ENCODE measurements at places on chromosomes 1 and 21.

GRCh38 chr1:150093805-150094204, 26.2 kb downstream of the VPS45 start:
- DNase-seq = no peak

GRCh38 chr1:115310581-115311473, 27.2 kb downstream of the NGF start:
- DNase-seq = no peak

- no peak for DNase-seq
Observed at GRCh38 chr1:75745276-75745675, 20.8 kb downstream of the ACADM start.

DNA sequence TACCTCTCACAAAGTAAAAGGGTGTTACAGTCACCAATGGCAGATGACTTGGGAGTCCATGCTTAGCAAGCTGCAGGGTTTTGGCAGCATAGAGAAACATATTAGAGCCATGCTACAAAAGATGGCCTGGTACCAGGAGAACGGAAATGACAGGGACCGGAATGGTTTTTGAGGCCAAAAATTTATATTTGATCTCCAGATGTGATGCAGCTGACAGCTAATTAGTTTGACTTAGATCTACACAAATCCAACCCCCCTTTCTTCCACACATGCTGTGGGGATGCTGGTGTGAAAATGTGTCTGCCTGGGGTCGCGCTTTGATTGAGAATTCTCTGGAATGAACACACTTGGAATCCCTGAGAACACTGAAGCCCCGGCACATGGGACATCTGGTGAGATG, 26.5 kb downstream of the SYF2 start:
- DNase-seq = no peak

- peak; percentile 56 for DNase-seq
Observed at GRCh38 chr1:15411593-15412137, 2.0 kb downstream of the EFHD2 start.

- DNase-seq = no peak
Observed at GRCh38 chr1:205662135-205662738, 18.1 kb downstream of the SLC45A3 start.

- DNase-seq = no peak
Observed at GRCh38 chr1:4152266-4152665, 252.2 kb upstream of the C1orf174 start.

DNA sequence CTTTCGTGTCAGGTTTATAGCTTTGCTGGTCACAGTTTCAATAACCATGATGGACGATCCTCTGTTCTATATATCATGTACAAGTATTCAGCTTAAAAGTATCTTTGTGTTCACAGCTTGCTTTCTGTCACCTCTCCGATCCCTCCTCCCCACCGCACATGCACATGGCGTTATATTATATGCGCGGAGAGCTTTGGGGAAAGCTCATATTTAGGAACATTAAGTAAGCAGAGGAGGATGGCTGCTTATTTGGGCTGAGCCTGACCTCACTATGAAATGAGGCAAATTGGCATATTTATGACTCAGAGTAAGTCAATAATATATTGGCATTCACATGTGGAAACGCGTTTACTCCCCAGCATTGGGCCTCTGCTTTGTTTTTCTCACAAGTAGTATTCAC, 360.5 kb downstream of the HLX start:
- no peak for DNase-seq

DNA sequence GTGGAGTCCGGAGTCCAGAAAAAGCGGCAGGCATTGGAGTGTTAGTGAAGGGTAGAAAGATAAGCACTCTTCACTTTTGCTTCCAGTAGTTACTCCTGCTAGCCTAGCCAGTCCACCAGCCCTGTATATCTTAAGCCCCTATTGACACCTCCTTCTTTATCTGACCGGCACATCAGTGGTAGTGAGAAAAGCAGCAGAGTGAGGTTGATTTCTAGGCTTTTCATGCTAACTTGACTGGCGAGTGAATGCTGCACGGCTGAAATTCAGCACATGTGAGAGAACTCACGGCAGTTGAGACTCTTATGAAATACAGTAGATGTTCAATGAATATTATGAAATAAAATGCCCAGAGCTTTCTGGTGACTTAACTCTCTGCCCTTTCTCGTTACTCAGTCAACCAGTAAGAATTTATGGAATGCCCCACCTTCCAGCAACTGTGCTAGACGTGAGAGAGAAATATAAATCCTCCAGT, 128.2 kb downstream of the CACHD1 start:
- no peak for DNase-seq

- DNase-seq = peak; percentile 7
Observed at GRCh38 chr21:34522284-34522683, 10.3 kb upstream of the KCNE1 start.

- DNase-seq = no peak
Observed at GRCh38 chr1:94105957-94106529, 14.9 kb downstream of the ABCA4 start.

DNA sequence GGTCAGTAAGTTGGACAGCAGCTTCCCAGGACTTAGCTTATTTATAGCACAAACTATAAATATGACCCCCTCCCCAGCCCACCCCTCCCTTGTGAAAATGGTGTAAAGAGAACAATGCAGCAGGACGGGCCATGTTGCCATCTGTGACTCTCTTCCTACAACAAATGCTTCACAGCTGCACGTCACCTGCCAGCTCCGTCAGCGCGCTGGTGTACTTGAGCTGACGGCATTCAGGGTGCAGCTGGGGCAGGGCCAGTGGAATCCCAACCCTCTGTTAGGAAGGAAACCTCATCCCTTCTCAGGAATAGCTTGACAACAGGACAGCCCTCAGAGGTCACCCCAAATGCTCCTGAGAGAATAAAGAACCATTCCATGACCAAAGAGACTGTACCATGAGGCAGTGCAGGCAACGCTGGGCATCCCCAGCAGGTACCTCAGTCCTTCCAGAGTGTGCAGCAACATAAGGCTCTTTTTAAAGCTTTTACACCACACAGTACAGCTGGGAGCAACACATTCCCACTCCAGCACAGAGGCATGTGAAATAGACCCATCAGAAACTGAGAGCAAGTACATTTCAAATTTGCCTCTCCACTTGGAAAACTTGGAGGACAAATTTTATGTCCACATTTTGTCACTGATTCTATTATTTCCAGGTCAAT, 85.0 kb downstream of the ATP1A1 start:
- DNase-seq = no peak

GRCh38 chr1:114339379-114339778, 171.6 kb downstream of the TRIM33 start:
- DNase-seq = no peak

GRCh38 chr1:78840453-78841271, 165.9 kb downstream of the ADGRL4 start:
- DNase-seq = no peak

DNA sequence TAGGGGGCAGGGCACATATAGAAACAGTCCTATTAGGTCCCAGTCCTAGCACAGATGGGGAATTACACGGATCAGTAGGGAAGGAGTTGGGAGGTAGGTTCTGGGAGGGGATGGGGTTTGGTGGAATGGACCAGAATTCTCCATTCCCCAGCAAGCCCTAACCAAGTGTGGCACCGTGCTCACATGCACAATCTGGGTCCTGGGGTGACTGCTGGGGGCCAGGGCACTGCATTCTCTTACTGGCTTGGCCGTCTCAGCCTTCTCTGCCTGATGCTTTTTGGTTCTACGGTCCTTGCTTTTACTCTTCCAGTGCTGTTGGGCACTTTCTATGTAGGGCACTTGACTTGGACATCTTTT, 53.9 kb downstream of the NENF start:
- no peak for DNase-seq

DNA sequence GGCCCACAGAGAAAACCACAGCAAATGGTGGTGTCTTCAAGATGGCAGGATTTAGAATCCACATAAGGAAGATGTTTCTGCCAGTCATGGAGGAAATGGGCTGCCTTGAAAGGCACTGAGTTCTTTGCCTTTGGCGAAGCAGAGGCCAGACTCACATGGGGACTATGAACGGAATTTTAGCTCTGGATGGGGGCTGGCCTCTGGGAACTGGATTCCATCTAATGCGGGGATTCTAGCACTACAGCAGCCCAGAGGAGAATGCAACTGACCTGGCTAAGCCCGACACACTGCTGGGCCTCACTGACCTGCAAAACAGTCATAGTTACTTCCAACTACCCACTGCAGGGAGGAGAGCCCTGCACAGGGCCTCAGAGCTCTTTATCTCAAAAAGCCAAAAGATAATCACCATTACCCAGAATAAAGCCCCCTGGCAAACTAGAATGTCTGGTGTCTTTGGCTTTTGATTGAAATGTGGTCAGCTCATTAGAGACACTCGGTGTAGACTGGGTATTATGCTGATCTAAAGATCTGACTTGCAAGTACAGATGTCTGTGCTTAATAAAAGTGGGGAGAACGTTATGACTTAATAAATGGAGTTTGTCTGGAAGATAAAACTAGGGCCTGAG, 11.6 kb downstream of the HCRTR1 start:
- DNase-seq = no peak

DNA sequence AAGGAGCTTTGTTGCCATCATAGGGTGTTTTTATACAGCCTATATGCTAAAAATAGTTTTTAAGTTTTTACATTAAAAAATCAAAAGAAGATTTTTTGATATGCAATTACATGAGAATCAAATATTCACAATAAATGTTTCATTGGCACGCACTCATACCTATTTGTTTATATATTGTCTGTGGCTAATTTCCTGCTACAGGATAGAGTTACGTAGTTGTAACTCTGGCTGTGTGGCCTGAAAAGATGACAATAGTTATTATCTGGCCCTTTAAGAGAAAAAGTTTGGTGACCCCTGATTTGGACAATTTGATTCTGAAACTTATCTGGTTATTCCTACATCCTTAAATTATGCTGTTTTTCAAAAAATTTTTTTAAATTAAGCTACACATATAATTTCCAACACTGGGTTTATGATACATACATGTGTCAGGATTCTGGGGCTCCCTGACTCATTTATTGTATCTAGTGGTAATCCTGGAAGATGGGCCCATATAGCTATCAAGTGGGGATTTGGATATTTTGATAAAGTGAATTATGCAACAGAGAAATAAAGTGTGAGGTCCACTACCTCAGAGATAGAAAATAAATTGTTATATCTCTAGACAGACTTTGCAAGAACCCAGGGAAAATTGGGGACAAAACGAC, 370.2 kb upstream of the LYPLAL1 start:
- DNase-seq = no peak

- no peak for DNase-seq
Observed at GRCh38 chr1:59672851-59673572, 141.7 kb upstream of the HOOK1 start.

- DNase-seq = no peak
Observed at GRCh38 chr1:91846007-91846638, 39.8 kb downstream of the TGFBR3 start.

DNA sequence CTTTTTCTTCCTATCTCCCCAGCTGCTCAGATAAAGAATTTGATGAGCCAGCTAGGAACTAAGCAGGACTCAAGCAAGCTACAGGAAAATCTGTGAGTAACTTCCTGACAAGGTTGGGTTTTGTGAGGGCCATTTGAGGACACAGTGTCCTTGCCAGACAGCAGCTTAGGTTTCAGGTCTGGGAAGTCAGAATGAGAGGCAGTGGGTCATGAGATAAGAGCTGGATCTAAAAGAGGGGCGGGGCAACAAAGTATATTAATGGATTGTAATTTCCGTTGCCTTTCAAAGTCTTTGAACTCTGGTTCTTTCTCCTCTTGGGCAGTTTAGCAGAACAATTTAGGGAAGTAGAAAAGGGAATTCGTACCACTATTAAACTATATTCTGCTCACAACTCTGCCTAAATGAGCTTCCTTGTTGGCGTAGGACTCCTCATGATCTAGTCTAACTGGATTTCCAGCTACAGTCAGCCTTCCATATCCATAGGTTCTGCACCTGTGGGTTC, 16.6 kb downstream of the STX12 start:
- DNase-seq = no peak

GRCh38 chr1:107251839-107252238, 111.0 kb downstream of the NTNG1 start:
- no peak for DNase-seq

GRCh38 chr1:174222166-174222949, 63.0 kb downstream of the RABGAP1L start:
- DNase-seq = no peak

DNA sequence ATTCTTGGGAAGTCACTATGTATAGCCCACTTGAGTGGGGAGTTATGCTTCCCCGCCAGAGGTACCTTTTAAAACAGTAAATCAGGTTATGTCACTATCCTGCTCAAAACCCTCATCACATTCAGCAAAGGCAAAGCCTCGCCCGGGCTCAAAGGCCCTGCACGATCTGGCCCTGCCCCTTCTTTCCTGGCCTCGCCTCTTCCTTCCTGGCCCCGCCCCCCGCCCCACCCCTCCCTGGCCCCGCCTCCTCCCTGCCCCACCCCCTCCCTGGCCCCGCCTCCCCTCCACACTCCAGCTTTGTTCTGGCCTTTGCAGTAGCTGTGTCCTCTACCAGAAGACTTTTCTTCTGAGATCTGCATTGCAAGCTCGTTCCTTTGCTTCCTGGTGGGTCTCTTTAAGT, 6.6 kb downstream of the LDLRAD2 start:
- DNase-seq = peak; percentile 17

DNA sequence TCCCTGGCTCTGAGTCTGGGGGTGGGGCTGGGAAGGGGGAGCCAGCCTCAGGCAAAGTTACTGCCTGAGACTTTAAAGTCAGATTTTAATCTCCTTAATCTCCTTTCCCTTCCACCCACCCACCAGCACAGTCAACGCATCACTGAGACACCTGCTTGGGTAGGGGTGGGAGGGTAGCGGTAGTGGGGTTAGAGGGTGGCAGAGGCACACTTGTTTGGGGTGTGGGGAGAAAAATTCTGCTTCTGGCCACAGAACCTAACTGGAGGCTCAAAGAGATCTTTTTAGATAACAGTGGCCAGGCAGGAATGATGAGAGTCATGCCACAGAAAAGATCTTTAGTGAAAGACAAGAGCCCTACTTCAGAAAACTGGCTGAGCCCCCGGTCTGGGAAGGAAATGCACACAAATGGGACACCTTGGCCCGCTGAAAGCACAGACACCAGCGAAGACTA, 44.1 kb downstream of the CD247 start:
- DNase-seq = peak; percentile 43

DNA sequence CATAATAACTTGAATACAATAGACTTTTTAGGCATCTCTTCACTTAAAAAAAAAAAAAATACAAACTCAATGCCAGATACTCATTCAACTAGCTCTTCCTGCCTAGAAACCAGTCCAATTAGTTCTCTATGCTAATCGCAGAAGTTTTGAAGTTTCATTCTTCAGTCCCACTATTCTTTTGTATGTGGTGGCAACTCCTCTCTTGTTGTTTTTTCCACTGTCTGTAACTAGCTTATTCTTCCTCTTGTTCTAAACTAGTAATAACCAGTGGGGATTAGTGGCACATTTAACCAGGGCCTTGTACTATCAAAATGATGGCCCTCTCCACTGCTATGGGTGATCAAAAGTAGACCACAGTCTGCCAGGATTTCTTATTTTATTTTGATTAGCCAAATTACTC, 52.5 kb downstream of the SELENOF start:
- no peak for DNase-seq

DNA sequence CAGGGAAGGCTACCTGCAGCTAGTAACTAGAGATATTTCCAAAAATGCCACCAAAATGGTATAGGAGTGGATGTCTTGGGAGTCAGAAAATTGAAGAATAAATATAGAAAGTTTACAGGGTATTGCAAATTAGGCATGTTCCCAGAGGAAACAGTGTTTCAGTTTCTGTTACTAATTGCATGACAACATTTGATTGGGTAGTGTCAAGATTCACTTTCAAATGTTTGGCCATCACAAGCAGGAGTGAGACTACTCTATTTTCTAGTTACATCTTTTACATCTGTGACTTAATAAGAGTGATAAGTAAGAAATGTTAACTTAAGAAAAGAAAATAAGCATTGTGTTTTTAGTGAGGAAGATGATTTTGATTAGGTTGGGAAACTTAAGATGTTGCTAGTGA, 30.2 kb downstream of the AMY1C start:
- DNase-seq = no peak
